ENCODE measurements at places on chromosomes 6 and 20.

DNA sequence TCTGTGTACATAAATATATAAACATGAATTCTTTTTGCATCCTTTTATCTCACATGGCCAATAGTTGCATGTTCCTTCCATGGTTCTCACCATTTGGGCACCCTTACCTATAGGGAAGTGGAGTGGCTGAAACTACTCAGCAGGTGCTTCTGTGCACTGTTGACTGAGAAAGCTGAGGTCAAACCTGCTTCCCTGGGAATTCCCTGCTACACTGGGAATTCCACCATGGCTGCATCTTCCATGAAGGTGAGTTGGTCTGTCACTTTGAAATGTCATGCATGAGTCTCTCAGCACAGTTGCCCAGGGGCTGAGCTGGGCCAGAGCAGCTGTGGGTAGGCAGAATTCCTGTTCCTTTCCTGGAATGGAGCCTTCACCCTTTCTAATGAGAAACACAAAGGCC is 193.8 kb upstream of the PRSS16 start:
- DNase-seq, result no peak

DNA sequence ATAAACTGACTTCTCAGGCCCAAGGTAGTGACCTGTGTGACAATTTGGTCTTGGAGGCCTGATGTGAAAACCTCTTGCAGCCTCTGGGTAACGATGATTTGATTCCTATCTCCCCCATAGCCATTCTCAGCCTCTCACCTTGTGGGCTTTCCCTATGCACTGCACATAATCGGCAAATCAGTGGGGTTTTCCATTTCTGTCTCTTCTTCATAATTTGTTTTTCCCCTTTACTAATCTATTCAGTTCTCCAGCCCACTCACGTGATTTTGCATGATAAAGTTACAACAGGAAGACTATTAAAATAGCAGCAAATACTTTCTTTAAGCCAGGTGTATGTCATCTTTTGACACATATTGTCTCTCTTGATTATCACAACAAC is 893.7 kb downstream of the TFAP2A start:
- no peak for DNase-seq

DNA sequence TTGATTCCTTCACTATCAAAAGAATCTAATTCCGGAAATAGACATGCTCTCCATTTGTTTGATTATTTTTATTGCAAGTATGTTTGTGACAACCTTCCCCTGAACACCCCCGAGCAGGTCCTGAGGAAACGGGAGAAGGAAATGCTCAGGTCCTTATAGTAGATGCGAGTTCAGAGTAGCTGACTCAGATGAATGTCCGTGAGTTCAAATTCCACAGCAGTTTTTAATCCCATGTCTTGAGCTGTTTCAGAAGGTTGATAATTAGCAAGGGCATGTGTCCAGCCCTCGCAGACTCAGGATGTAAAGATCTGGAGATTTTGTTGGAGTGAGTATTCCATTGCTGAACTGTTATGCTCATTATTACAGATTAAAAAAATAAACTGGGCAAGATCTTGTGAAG is 169.3 kb downstream of the BCAS1 start:
- DNase-seq, result no peak

- no peak for DNase-seq
Measured at GRCh38 chr6:23775127-23775526, 350.9 kb upstream of the NRSN1 start.

DNA sequence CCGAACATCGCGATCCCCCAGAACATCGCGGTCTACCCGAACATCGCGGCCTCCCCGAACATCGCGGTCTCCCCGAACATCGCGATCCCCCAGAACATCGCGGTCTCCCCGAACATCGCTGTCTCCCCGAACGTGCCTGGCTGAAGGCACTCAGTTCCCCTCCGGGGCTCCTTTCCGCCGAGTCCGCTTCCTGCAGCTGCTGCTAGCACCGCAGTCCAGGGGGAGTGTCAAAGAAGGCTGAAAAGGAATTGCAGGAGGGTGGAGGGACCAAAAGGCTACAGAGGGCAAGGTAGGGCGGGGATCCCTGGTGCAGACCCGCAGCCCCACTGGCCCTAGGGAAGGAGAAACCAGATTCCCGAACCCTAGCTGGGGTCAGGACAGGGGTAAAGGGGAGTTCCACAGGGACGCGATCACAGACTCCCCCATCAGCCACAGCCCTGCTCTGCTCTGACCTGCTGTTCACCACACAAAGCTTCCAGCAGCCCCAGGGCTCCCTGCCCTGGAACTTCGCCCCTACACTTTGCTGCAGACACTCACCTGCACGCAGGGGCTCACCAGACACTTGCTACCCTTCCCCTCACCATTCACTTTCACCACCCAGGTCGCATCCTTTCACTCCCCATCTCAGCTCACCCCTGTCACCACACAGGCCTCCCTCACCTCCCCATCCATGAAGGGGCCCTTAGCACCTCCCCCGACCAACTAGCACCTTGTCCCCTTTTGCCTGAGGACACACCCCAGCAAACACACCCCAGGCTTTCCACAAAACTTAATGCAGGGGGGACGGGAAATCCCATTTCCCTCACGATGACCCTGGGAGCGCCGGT is 1.7 kb downstream of the ULBP1 start:
- no peak for DNase-seq

DNA sequence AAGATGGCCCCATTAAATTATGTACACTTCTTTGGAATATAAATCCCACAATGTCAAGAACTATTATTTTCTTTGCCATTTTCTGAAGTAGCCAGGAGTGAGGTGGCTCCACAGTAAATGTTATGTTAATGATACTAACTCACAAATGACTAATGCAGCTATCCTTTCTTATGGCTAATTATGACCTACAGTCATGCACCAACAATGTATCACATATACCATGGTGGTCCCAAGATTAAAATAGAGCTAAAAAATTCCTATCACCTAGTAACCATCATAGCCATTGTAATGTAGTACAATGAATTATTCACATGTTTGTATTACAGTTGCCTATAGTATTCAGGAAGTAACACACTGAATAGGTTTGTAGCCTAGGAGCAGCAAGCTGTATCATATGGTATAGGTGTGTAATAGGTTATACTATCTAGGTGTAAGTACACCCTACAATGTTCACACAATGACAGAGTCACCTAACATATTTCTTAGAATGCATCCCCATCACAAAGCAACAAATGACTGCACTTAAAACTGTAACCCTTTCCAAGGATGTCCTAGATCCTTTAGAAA is 15.3 kb downstream of the ECHDC1 start:
- no peak for DNase-seq
